ENCODE measurements at places on chromosomes 3 and 15. TPM values are rescaled to one million over a fixed set of nuclear protein-coding genes. Genes with fewer than 3 reads are reported as not detected.

DNA sequence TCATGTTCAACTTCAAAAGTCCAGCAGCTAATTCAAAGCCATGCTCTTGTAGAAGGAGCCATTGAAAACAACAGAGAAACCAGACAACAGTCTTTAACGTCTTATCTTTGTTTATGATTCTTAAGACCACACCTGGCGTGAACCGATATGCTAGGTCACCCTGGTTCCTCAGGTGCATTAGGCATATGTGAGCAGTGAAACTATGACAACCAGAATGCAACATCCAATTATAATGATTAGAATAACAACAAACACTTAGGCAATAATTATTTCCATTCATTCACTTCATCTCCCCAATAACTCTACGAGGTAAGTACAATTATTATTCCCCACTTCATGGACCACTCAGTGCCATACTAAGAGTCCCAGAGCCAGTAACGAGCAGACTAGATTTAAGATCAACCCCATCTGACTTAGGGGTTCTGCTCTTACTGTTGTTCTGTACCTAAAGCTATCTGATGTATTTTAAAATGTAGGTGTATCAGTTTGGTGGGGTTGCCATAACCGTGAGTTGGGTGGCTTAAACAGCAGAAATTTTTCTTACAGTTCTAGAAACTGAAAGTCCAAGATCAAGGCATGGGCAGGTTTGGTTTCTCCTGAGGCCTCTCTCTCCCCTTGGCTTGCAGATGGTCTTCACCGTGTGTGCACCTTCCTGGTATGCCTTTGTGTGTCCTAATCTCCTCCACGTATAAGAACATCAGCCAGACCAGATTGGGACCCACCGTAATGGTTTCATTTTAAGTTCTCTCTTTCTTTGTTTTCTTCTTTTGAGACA lies 997.8 kb upstream of the CFAP20DC start:
- H3K27ac ChIP-seq: peak overlapping the region; percentile 96
- H3K4me1 ChIP-seq: peaks cover 77% of the 10 kb centered on the region

DNA sequence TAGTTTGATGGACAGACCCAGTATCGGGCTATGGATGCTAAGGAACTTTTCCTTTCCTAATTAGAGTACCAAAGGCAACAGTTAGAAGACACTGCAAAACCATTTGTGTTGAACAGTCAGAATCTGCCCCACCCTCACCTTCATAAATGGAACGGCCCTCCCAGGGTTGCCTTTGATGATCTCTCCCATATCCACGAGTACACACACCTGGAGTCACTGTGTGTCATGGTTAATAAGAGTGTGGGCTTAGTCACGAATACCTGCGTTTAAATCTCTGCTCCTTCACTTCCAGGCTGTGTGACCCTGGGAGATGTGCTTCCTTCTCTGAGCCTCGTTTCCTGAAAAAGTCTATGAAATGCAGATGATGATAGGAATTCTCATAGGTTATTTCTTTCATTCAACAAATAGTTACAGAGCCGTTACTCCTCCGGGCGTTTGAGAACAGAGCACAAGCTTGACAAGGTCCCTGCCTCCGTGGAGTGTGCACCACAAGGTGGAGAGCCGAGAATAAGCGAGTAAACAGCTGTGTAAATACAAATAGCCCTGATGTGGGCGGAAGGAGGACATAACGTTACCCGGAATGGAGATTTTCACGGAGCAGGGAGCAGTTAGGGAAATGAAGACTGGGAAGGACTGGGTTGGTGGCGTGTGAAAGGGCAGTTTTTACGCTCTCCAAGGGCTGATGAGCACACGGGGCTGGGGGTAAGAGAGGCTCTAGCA lies 6.7 kb downstream of the SLC51A start:
- H3K36me3 ChIP-seq: no peaks in the 10 kb centered on the region
- DNase-seq: no peak
- no peak overlapping the region for H3K27ac ChIP-seq
- H3K4me3 ChIP-seq: no peak overlapping the region

Gene SH2D7
- total RNA-seq: not detected

Gene TBC1D21
- not detected for total RNA-seq

Gene HIGD2B
- total RNA-seq: not detected

Gene PLD1
- 0.50 TPM for total RNA-seq

DNA sequence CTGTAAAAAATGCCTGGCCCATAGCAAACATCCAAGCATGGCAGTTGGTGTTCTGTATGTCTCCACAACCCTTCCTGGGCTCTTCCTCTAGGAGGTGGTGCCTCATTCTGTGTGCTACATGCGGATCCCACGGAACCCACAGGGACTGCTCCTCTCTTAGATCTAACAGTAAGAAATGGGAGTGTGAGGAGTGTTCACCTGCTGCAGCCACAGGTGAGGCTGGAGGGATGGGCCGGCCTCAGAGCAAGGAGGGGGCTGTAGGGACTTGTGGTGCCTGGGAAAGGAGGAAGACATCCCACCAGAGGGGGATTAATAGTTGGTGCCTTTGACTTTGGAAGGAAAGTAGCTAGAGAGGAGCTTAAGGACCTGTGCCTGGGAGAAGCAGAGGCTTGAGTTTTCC lies 22.2 kb downstream of the SEMA3G start:
- DNase-seq: no peak
- no peaks in the 10 kb centered on the region for H3K27me3 ChIP-seq
- H3K4me3 ChIP-seq: no peak overlapping the region
- no peaks in the 10 kb centered on the region for H3K4me1 ChIP-seq

- no peak for DNase-seq
- H3K4me3 ChIP-seq: no peak overlapping the region
- peaks cover 19% of the 10 kb centered on the region for H3K27me3 ChIP-seq
- H3K36me3 ChIP-seq: no peaks in the 10 kb centered on the region
- no peak overlapping the region for H3K27ac ChIP-seq
Measured at GRCh38 chr3:149363053-149363452, 14.4 kb downstream of the TM4SF1 start.

DNA sequence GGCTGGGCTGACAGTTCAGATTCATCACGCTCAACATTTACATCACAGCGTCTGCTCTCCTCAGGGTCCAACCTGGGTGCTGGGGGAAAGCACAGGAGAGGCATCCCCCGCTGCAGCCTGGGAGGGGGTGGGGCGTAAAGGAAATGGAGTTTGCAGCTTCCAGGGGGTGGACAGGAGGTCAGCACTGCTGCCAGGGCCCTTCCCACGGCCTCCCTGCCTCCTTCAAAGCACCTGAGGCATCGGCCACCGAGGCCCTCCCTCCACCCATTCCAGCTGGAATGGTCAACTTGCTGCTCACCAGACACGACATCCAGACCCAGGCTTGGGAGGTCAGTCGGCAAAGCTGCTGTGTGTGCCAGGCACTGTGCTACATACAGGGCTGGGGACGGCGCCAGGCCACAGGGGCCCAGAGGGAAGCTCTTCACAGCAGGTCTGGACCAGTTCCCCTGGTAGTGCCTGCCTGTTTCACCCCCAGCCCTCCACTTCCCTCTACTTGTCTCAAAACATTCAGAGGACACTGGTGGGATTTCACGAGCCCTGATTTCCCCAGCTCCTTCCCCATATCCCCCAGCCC lies 120.7 kb downstream of the ANP32A start:
- H3K4me1 ChIP-seq: no peaks in the 10 kb centered on the region
- H3K4me3 ChIP-seq: no peak overlapping the region
- peaks cover 5% of the 10 kb centered on the region for H3K27me3 ChIP-seq
- DNase-seq: no peak

Gene POLR2M
- total RNA-seq: 63.8 TPM

GRCh38 chr3:191379446-191379845 lies 49.1 kb upstream of the UTS2B start:
- no peaks in the 10 kb centered on the region for H3K27me3 ChIP-seq
- H3K4me1 ChIP-seq: peaks cover 23% of the 10 kb centered on the region
- H3K36me3 ChIP-seq: peaks cover 16% of the 10 kb centered on the region
- no peak for DNase-seq
- no peak overlapping the region for H3K27ac ChIP-seq
- H3K4me3 ChIP-seq: no peak overlapping the region

GRCh38 chr3:105848821-105849220 lies 20.0 kb downstream of the CBLB start:
- H3K36me3 ChIP-seq: peaks cover 65% of the 10 kb centered on the region
- H3K4me1 ChIP-seq: peaks cover 53% of the 10 kb centered on the region
- H3K27me3 ChIP-seq: no peaks in the 10 kb centered on the region

DNA sequence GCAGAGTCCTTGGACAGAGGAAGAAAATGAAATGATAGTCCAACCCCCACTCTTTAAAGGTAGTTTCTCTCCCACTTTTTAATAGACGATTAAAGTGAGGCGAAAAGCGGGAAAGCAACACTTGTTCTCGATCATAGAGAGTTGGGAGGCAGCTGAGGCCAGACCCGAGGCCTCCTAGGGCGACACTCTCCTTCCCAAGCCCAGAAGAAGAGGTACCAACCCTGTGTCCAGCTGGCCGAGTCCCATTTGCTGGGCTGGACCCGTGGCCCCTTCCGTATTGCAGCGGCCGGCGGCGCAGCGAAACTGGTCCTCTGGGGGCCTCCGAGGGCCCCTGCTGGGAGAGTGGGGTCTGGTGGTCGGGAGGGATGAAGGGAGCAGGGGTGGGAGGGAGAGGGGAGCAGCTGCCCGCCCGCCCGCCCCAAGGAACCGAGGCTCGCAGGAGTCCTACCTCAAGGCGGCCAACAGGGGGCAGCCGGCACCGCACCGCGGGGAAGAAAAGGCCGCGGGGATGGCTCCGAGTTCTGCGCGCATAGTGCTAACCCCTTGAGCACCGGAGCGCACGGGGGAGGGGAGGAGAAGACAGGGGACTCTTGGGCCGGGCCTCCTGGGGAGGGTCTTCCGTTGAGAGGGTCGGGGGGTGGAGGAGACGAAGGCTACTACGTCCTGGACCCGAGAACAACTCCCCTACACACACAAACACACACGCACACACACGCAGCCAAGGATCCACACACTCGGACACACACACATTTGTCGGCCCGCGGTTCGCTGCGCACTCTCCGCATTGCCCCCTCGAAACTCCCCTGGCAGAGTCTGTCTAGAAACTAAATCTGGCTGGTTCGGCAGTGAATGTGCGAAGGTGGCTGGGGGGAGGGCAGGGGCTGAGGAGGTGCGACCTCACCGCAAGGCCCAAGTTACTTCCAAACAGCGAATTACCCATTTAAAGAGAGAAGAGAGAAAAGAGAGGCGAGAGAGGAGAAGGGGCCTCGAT lies 2.0 kb downstream of the WNT5A start:
- peak overlapping the region; percentile 22 for H3K27ac ChIP-seq
- DNase-seq: peak; percentile 36
- peaks cover 88% of the 10 kb centered on the region for H3K27me3 ChIP-seq
- H3K4me1 ChIP-seq: peaks cover 28% of the 10 kb centered on the region

GRCh38 chr3:159828542-159828943 lies 160.1 kb upstream of the IL12A start:
- no peaks in the 10 kb centered on the region for H3K36me3 ChIP-seq
- H3K27ac ChIP-seq: no peak overlapping the region
- no peaks in the 10 kb centered on the region for H3K4me1 ChIP-seq
- H3K27me3 ChIP-seq: peaks cover 4% of the 10 kb centered on the region

Data from activated CD4-positive, alpha-beta T cell treated with anti-CD3 and anti-CD28 coated beads, Interleukin-2, amount 10 ng/mL, durations not matched to agents 7 days and 5 days (primary cell).